Ascending aorta (tissue), 2 donors: ENCODE measurements at places on chromosomes 1 and 21.

GRCh38 chr1:36222481-36223380, 1.5 kb upstream of the THRAP3 start:
- DNase-seq, result no peak

GRCh38 chr1:6888268-6888667, 103.0 kb downstream of the CAMTA1 start:
- no peak for DNase-seq

- DNase-seq, result no peak
Measured at GRCh38 chr1:17359808-17360207, 12.2 kb upstream of the PADI6 start.

DNA sequence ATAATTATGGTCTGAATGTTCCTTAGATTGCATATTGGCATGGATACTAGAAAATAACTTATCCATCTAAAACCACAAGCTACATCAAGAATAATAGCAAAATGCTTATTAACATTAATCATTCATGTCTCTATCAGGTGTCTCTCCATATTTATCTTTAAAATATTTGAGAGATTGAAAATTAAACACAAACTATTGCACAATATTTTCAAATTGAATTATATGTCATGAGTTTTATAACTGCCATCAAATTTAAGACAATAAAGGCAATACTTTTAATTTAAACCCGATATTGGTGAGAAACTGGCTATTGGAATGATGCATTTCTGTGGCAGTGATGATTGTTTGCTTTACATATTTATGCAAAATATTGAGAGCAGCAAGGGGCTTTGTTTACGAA, 1506.8 kb upstream of the B3GALT2 start:
- DNase-seq, result no peak

DNA sequence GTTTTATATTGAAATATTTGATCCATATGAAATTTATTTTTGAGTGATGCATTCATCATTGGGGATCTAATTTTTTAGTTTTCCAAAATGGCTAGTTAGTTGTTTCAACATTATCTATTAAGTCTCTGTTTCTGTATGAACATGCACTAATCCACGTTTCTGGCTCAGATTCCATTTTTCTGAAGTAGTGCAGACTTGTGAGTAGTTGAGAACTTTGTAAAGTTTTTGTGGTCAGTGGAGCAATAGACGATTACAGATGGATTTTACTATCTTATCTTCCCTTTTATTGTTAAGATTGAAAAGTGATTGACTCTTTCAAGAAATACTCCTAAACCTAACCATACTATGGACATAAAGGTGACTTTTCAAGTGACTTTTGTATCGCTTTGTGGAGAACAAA, 16.7 kb downstream of the SOAT1 start:
- no peak for DNase-seq

- no peak for DNase-seq
Measured at GRCh38 chr1:20604678-20605077, 15.8 kb downstream of the CDA start.

- DNase-seq, result no peak
Measured at GRCh38 chr1:159444511-159444910, 5.0 kb downstream of the OR10J1 start.

- no peak for DNase-seq
Measured at GRCh38 chr1:97089173-97089572, 367.6 kb downstream of the PTBP2 start.

- DNase-seq, result no peak
Measured at GRCh38 chr21:26377111-26377694, 195.9 kb downstream of the CYYR1 start.

DNA sequence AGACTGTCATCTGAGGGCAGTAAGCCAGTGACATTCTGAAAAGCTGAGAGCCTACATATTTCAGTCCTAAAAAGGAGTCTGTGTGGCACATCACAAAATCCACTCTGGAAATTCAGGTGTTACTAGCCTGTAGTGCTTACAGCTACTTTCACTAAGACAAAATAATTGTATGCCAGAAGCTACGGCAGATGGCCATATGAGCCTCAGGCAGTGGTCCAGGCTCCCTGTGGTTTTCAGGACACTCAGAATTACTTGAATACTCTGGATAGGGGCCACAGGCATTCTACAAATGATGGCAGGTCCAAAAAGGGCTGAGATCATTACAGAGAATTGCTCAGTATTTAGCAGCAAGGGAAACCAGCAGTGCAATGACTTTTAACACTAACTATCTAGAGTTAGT, 527.1 kb downstream of the MRPL39 start:
- DNase-seq, result no peak

- DNase-seq, result peak; percentile 71
Measured at GRCh38 chr1:119968068-119968492, 71.8 kb upstream of the ADAM30 start.

DNA sequence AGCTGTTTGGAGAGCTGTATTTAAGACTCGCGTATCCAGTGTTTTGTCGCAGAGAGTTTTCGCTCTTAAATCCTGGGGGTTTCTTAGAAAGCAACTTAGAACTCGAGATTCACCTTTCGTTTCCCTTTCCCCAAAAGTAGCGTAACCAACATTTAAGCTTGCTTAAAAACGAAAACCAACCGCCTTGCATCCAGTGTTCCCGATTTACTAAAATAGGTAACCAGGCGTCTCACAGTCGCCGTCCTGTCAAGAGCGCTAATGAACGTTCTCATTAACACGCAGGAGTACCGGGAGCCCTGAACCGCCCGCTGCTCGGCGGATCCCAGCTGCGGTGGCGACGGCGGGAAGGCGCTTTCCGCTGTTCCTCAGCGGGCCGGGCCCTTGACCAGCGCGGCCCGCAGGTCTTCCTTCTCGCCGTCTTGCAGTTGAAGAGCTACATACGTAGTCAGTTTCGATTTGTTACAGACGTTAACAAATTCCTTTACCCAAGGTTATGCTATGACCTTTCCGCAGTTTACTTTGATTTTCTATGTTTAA, 1.9 kb downstream of the OLIG1 start:
- no peak for DNase-seq

- DNase-seq, result no peak
Measured at GRCh38 chr1:234316937-234317336, 56.3 kb upstream of the COA6 start.

DNA sequence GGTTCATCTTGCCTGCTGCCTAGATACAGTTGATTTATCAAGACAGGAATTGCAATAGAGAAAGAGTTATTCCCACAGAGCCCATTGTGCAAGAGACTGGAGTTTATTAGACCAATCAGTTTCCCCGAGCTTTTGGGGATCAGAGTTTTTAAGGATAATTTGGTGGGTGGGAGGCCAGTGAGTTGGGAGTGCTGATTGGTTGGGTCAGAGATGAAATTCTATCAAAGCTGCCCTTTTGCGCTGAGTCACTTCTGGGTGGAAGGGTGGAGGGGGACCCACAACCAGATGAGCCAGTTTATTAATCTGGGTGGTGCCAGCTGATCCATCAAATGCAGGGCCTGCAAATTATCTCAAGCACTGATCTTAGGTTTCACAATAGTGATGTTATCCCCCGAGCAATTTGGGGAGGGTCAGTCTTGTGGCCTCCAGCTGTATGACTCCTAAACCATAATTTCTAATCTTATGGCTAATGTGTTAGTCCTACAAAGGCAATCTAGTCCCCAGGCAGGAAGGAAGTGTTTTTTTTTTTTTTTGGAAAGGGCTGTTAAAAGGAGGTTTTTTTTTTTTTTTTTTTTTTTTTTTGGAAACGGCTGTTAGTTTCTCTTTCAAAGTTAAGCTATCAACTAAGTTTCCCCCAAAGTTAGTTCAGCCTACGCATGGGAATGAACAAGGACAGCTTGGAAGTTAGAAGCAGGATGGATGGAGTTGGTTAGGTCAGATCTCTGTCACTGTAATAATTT, 7.4 kb downstream of the SLC16A4 start:
- no peak for DNase-seq

DNA sequence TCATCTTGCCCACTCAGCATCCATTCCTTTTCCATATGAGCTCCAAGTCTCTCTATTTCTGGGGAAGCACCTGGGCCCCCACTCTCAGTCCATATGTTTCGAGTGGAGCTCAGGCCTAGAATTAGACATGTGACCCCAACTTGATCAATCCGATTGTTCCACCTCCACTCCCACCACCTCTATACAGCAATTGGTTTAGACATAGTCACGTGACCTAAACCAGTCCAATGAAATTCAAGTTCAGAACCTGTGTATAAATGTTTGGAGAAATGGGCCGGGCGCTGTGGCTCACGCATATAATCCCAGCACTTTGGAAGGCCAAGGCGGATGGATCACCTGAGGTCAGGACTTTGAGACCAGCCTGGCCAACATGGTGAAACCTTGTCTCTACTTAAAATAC, 29.6 kb upstream of the CLIC4 start:
- DNase-seq, result no peak

- DNase-seq, result no peak
Measured at GRCh38 chr1:205350691-205351141, 6.0 kb downstream of the KLHDC8A start.

GRCh38 chr1:71080230-71080738, 551 bp downstream of the ZRANB2 start:
- DNase-seq, result no peak

GRCh38 chr1:224727351-224728289, 111.5 kb downstream of the CNIH3 start:
- DNase-seq, result no peak

DNA sequence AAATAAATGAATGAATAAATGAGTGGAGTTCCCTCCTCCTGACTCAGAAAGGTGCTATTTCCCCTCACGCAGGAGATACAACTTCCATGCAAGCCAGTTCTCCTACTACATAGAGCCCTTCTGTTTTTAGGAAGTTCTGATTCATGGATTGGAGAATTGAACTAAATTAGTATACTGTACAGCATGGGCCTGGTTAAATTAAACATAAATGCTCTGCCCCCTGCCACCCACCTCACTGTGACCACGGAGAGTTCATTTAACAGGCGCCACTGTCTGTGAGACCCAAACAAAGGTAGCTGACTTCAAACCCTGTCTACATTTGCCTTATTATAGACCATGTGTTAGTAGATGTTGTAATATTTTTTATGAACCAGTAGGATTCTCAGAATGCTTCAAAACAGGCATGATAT, 9.1 kb upstream of the IRF2BP2 start:
- DNase-seq, result no peak

GRCh38 chr1:235327559-235328270, at the start of gene ARID4B:
TSS of gene ARID4B (minus strand) at chr1:235328179. CDS start at chr1:235326919, 1,260 bp downstream.
- DNase-seq, result no peak

DNA sequence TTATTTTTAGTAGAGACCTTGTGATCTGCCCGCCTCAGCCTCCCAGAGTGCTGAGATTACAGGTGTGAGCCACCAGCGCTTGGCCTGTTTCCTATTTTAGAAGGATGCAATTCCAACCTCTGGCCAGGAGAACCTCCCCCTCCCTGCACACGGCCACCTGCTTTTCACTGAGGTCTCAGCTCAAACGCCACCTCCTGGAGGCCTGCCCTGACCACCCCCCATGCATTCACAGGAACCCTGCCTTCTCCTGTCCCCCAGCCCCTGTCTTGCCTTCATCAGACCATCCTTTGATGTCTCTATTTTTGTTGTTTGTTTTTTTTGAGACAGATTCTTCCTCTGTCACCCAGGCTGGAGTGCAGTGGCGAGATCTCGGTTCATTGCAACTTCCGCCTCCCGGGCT, 2.3 kb downstream of the SRM start:
- DNase-seq, result no peak

- DNase-seq, result no peak
Measured at GRCh38 chr1:105204836-105205371, 1455.2 kb downstream of the AMY1C start.

DNA sequence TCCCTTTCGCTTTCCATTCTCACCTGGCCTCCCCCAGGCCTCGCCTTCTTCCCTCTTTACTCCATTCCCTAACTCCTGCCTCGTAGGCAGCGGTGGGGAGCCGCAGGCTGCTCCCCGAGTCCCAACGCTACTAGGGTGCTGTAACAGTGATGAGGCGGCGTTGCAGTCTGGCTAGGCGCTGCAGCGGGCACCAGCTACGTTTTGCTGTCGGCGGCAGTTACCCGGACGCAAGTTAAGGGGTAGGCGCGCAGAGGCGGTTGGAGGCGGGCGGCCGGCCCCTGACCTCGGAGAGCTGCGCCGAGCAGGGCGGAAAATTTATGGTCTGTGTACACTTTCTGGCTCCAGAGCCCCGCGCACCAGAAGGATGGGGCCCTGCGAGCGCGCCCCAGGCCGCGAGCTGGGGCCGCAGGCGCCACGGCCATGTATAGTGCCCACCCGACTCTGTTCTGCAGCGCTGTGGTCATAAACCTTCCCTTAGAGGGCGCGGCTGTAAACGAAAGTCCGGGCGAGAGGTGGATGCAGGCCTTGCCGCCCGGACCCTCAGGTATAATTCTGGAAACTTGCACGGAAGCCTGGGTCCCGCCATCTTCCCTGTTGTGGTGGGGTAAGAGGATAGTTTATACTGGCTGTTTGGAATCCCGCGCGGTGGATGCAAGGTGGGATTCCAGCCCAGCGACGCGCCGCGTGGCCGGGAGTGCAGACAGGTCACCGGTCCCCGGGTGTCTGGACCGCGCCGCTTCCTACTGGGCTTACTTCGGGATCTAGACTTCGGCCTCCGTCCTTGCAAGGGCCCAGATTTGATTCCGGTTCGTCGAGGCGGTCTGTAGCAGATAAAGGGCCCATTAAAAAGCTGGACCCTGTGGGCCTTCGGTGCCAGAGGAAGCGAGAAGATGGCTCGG, 15.0 kb downstream of the HLX start:
- no peak for DNase-seq

- DNase-seq, result no peak
Measured at GRCh38 chr1:205636732-205637131, 4.9 kb upstream of the ELK4 start.

DNA sequence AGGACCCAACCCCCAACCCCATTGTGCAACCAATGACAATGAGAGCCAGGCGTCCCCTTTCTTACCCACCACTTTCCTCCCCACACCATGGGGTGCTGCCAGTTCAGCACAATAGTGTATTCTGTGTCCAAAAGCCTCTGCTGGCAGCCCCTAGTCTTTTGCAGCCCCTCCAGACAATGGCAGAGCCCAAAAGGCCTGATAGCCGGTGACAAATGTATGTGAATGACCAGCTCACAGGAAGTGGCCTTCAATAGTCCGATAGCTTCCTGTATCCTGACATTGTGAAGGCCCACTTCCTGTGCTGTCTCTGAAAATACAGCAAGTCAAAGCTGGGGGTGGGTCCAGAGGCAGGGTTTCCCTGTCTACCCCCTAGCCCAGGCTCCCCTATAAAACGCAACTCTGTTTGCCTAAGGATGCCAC, 16.6 kb downstream of the SMIM12 start:
- peak; percentile 54 for DNase-seq

DNA sequence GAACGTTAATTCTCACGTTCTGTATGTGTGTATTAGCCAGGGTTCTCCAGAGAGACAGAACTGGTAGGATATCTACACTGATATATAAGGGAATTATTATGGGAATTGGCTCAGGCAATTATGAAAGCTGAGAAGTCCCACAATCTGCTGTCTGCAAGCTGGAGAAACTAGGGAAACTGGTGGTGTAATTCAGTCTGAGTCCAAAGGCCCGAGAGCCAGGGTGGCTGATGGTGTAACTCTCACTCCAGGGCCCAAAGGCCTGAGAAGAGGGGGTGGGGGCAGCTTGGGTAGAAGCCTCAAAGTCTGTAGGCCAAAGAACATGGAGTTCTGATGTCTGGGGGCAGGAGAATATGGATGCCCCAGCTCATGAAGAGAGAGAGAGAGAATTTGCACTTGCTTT, 13.3 kb upstream of the VASH2 start:
- DNase-seq, result no peak

GRCh38 chr1:25993197-25993951, 4.5 kb downstream of the PAFAH2 start:
- no peak for DNase-seq

GRCh38 chr21:45618846-45619485, 24.6 kb upstream of the PCBP3 start:
- no peak for DNase-seq

GRCh38 chr1:66998972-66999371, 55.0 kb downstream of the SLC35D1 start:
- no peak for DNase-seq
